ENCODE measurements at places on chromosomes 16 and 17.

DNA sequence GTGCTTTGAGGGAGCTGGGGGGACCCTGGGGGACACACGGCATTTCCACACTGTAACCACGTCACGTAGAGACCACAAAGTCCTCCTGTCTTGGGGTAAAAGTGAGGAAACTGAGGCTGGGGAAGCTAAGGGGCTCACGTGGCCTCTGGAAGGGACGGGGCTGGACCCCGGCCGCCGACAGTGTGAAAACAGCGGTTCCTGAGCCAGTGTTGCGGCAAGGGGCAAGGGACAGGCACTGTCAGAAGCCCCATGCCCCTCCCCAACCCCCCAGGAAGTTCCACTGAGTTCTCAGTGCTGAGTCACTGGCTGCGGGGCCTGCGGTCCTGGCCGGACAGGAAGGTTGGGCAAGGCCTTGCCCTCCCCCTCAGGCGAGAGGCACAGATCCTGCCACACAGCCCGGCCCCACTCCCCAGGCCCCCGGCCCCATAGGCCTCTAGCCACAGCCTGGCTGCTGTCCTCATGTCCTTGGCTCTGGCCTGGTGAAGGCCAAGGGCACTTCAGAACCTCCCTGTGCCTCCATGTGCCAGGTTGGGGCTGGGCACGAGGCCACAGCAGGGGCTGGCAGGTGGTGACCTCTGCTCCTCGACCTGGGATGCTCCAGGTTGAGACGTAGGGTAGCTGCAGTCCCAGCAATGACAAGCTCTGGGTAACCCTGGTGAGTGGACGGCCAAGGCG lies 5.0 kb upstream of the CCDC57 start:
- no peak for DNase-seq

GRCh38 chr16:50681021-50681885 lies at the start of gene SNX20:
SNX20 (minus strand) TSS chr16:50681312; CDS start chr16:50677526, 3,786 bp downstream.
- peak; percentile 42 for DNase-seq

DNA sequence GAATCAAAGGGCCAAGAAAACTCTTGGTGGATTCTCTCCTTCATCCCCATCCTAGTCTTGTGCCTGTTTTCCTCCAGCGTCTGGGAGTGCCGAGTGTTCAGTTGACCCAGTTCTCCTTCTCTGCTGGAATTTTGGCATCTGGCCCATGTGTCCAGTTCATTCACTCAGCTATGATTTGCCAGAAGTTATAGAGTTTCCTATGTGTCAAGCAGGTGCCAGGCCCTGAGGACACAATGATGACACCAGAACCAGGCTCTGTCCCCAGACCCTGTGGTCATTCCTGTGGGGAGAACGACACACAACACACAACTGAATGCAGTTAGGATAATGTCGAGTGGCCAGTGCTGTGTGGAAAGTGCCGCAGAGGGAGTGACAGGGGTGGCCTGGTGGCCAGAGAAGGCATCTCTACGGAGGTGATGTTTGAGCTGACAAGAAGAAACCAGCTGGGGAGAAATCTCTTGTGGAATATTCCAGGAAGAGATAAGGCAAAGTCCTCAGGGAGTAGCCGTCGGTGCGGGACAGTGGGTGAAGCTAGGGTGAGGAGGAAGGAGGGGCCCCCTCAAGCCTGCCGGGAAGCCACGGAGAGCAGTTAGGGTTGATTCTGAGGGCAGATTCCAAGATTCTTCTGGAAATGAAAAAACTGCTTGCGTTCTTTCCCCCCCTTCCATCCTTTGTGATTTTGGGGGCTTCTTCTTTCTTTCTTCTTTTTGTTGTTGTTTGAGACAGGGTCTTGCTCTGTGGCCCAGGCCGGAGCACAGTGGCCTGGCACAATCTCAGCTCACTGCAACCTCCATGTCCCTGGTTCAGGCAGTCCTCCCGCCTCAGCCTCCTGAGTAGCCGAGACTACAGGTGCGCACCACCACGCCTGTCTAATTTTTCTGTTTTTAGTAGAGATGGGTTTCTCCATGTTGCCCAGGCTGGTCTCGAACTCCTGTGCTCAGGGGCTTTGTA lies 35.8 kb upstream of the IL34 start:
- DNase-seq = no peak

- no peak for DNase-seq
Observed at GRCh38 chr17:1810450-1811103, 19.1 kb downstream of the SMYD4 start.

GRCh38 chr16:48354877-48355855 lies 30.0 kb downstream of the SIAH1 start:
- DNase-seq = no peak

DNA sequence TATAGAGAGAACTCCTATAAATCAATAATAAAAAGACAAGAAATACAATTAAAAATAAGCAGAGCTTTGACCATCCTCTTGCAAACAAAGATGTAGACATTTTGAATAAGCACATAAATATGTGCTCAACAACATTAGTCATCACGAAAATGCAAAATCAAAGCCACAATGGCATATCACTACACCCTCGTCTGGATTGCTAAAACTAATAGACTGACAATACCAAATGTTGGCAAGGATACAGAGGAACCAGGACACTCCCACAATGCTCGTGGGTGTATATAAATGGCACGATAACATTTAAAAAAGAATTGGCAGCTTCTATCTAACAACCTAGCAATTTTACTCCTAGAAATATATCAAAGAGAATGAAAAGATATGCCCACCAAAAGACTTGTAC lies 530.8 kb downstream of the HAPSTR1 start:
- no peak for DNase-seq

- no peak for DNase-seq
Observed at GRCh38 chr17:14320734-14321475, 20.0 kb downstream of the HS3ST3B1 start.

DNA sequence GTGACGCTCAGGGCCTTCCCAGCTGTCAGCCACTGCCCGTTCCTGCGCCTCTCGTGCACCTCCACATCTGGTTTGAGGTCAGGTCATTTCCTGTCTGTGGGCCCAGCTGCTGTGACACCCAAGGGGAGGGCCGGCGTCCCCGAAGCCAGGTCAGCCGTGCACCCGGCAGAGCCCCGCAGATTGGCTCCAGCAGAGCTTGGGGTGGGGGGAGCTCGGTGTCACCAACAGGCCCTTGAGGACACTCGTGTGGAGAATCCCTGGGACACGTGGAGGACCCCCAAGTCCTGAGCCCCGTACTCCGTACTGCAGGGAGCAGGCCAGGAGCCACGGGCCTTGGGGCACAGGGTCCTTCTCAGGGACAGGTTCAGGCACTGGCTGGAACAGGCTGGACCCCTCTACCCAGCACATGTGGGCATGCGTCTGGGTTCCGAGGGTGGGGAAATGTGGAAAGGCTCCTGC lies 4.8 kb downstream of the SPATA2L start:
- DNase-seq = peak; percentile 23

GRCh38 chr16:10688291-10688690 lies 6.4 kb downstream of the TEKT5 start:
- no peak for DNase-seq

DNA sequence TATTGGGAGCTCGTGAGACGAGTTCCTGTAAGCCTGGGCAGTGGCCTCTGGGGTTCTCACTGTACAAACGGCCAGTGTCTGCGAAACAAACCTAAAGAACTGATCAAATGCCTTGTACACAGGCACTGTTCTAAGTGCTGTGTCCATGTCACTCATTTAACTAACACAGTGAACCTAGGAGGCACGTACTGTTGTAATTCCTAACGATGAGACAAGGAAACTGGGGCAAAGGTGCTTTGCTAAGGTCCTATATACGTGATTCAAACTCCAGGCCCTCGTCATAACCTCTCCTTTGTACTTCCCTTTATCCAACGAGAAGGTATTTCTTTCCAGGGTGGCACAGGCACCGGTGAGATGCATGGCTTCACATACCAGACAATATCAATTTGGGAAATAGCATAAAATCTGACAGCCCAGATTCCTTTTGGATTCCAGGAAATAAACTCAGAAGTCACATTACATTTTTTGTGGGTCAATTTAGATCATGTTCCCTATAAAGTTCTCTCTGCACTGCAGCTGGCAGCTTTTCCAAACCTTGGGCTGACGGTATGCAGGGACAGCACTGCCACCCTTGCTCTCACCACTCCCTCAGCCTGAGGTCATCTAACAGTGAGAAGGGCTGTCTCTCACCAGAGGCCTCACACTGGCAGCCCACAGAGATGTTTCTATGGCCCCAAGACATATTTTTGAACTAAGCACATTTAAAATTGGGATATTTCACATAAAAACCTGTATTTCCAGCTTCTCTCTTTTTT lies 18.3 kb downstream of the GLYR1 start:
- no peak for DNase-seq

DNA sequence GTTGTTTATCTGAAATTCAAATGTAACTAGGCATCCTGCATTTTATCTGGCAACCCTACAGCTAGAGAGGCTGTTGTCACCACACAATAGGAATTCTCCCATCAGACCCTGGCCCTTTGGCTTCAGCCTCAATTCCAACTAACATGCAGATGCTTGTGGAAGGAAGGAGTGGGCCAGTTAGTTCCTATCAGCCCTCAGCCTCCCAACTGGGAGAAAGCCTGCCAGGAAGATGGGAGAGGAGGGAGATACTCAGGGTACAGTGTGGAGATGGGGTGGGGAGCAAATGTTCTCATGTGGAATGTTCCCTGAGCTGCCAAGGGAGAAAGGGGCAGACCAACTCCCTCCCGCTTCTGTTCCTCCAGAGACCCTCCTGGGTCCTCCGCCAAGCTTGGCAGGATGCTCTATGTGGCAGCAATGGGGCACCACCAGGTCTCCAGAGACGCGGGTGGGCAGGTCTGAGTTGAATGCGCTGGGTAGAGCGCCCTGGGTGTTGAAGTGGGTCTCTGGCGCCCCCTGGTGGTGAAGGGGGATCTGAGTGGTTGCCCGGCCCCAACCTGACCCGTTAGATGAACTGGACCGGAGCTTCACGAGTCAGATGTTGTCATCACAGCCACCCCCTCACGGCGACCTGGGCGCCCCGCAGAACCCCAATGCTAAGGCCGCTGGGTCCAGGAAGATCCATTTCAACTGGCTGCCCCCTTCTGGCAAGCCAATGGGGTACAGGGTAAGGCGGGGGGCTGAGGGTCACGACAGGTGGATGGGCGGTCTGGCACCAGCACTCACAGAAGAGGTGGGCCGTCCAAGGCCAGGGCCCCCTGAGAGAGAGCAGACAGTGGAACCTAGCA lies 15.2 kb downstream of the GALK1 start:
- DNase-seq = peak; percentile 72

DNA sequence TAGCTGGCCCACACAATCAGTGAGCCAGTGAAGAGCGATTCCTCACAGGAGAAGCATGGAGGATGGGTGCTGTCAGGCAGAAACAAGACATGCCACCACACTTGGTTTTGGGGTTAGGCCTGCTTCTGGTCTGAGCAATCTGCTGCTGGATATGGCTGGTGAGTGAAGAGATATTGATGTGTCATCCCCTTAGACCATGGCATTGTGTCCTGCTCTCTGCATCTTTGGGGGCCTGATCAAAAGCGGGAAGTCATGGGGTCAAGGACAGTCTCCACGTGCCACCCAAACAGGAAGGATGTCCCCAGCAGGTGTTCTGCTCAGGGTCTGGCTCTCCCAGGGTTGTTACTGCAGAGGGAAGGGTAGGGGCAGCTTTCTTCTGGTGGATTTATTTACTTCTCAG lies 140.7 kb downstream of the PRKCB start:
- no peak for DNase-seq

DNA sequence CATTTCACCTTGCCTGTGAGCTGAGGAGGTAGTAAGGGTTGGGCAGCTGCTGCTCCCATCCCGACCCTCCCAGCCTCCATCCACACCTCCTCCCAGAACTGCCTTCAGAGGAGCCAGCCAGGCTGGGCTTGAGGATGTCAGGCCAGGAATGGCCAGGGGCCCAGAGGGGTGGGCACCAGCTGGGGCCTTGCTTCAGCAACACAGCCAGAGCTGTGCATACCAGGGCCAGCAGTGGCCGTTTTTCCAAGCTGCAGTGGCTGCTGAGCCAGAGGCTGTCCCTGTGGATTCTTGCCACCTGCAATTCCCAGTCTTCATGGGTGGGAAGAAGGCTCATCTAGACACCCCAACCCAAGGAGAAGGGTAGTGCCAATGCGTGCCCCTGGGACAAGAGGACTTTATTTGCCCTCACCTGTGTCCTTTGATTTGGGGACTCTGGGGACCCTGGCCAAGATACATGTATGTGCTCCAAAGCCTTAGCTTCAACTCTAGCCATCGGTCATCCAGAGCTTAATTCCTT lies 153.4 kb upstream of the SDK2 start:
- no peak for DNase-seq

GRCh38 chr16:22330326-22330725 lies 33.1 kb downstream of the POLR3E start:
- no peak for DNase-seq

- no peak for DNase-seq
Observed at GRCh38 chr17:74307984-74308773, 17.8 kb upstream of the KIF19 start.

DNA sequence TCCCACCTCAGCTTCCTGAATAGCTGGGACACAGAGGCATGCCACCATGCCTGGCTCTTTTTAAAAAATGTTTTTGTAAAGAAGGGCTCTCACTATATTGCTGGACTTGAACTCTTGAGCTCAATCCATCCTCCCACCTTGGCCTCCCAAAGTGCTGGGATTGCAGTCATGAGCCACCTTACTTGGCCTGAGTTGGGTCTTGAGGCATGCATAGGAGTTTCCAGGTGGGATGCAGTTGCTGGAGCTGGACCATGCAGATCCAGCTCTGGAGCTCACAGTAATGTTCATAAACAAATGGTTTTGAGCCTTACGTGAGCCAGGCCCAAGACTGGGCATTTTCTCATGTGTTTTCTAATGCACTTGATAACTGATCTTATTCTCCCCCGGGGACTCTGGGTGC lies 22.9 kb downstream of the RBFOX3 start:
- no peak for DNase-seq

DNA sequence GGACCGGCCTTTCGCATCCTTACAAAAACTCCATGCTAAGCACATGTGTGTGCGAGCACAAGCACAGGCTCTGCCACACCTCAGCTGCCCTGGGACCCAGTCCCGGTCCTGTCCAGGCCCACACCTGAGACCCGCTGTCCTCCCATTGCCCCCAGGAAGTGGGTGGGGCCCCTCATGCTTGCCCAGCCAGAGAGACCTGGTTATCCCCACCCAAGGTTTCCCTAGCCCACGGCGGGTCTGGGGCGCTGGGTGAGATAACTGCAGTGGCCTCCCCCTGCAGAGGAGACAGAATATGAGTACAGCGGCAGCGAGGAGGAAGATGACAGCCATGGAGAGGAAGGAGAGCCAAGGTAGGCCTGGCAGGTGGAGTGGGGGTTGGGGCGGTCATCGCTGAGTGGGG lies 12.5 kb upstream of the C17orf107 start:
- DNase-seq = no peak

DNA sequence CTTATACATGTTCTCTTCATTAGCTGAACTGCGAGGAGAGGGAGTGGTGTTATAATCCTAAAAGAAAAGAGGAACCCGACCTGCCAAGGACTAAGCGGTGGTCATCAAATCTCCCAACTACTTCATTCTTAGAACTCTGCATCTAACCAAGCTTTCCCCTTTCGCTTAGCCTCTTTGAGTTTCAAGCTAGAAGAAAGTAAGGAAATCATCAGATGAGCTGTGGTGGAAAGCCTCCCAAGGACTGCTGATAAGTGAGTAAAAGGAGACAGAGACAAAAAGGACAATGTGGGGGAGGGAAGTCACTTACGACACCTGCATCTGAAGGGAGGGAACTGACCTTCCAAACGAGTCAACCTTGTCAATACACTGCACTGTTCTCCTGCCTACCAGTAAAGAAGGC lies 121.3 kb downstream of the TRIM37 start:
- DNase-seq = no peak

- DNase-seq = no peak
Observed at GRCh38 chr17:12644623-12645022, 21.1 kb upstream of the MYOCD start.

All from stimulated activated CD8-positive, alpha-beta memory T cell treated with anti-CD3 and anti-CD28 coated beads, Interleukin-12 subunit alpha, Interleukin-12 subunit beta, amount 100 ng/mL, for 4 hours (primary cell).